Stimulated activated CD8-positive, alpha-beta memory T cell treated with anti-CD3 and anti-CD28 coated beads, Interleukin-2, amount 100 ng/mL, for 1 hour (primary cell): ENCODE measurements at places on chromosomes 1 and 21.

DNA sequence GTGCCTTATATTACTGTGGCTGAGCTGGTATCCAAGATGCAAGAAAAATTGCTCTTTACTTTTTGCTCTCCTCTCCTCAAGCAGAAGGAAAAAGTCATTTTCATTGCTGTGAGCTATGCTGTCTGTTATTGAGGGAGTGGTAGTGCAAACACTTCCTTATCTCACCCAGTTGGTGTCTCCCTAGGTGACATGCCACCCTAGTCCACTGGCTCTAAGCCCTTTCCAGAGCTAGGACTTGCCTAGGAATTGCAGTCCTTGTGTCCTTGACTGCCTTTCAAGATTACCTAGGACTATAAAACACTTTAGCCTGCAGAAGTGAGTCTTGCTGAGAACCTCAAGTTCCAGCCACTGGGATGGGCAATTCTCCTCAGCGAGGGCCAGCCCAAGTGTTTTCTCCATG is 458.3 kb downstream of the MRPL39 start:
- DNase-seq, result no peak

DNA sequence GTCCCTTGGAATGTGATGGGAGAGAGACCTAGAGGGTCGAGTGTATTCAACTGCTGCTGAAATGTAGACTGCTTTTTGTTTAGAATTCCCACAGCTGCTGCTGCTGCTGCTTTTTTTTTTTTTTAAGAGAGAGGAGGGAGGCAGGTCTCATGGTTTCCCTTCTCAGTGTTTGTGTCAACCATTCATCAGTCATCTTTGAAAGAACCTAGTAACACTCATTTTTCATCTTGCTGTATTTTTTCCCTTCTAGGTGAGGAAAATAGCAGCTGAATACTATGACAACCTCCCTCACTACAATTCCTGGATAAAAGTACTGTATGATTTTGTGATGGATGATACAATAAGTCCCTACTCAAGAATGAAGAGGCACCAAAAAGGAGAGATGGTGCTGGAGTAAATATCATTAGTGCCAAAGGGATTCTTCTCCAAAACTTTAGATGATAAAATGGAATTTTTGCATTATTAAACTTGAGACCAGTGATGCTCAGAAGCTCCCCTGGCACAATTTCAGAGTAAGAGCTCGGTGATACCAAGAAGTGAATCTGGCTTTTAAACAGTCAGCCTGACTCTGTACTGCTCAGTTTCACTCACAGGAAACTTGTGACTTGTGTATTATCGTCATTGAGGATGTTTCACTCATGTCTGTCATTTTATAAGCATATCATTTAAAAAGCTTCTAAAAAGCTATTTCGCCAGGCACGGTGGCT is 9.2 kb downstream of the DEGS1 start:
- no peak for DNase-seq

DNA sequence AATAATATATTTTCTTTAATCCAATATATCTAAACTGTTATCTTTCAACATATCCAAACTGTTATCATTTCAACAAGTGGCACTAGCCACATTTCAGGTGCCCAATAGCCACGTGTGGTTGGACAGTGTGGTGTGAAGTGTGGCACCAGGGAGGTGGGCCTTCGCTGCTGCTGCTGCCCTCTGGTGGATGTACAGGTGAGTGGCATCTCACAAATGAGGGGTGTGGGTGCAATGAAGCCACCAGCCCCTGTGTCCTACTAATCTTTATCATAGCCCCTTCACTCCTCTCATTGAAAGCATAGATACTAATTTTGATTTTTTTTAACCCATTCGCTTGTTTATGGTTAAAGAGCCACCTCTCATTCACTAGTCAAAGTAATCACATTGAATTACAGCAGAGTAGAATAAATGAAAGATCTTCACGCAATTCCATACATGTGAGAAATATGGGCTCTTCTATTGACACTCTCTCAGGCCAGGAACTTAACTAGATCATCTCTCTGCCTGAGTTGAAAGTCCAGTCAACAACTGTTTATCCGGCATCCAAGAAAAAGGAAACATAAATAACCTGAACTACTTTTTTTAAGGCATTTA is 499.2 kb downstream of the OMA1 start:
- DNase-seq, result no peak

GRCh38 chr1:54413295-54413694 is 7.1 kb upstream of the SSBP3 start:
- no peak for DNase-seq

GRCh38 chr1:240426051-240426450 is 185.9 kb downstream of the GREM2 start:
- no peak for DNase-seq

DNA sequence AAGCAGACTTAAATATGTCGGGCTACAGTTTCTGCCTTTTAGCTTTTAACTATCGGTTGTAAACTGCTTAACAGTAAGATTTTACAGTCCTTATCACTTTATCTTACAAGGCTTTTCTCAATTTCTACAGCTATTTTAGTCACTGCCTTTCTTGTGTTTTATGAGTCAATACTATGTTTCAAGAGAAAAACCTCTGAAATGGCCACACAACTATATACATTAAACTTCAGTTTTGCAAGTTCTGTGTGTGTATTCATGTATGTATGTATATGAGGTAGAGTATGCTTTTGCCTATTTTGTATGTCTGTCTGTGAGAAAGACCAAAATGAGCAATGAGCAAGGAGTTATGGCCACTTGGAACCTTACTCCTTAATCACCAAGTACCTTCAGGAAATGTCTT is 169.8 kb downstream of the SYT2 start:
- no peak for DNase-seq

- DNase-seq, result no peak
These were observed 138.3 kb upstream of the KAZN start for GRCh38 chr1:14460173-14460572.

DNA sequence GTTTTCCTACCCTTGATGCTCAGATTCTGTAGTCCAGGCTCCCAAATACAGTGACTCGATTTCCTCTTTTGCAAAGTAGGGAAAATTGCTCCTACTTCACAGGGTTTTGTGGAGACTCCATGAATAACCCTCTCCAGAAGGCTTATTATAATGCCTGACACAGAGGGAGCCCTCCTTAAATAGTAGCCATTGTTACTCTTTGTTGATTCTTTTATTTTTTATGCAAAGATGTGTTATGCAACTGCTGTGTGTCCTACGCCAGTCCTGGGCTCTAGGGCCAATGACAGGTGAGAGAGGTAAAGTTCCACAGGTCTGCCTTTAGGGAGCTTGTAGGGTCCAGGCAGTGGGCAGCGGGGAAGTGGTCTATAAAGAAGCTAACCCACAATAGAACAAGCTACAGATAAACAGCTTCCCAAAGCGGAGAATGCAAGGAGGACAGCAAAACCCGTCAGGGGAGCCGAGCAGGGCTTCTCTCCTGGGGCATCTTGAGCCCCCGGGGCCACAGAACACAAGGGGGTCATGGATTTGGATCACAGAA is 1.5 kb downstream of the AADACL3 start:
- no peak for DNase-seq

GRCh38 chr1:231201375-231201978 is 39.5 kb upstream of the GNPAT start:
- DNase-seq, result no peak

- no peak for DNase-seq
These were observed 8.7 kb downstream of the PLA2G2D start for GRCh38 chr1:20110679-20111078.

DNA sequence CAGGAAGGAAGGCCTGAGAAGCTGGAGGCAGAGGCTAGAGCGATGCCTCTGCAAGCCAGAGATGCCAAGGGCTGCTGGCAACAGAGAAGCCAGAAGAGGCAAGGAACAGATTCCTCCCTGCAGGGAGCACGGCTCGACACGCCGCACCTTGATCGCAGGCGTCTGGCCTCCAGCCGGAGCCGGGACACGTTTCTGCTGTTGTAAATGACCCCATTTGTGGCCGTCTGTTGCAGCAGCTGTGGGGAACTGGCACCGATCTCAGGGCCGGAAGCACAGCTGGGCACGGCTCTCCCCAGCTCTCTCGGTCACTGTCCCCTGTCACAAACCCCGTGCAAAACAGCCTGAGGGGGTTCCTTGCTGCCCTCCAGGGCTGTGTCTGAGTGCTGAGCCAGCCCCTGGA is 59.6 kb downstream of the SIK1 start:
- DNase-seq, result no peak

DNA sequence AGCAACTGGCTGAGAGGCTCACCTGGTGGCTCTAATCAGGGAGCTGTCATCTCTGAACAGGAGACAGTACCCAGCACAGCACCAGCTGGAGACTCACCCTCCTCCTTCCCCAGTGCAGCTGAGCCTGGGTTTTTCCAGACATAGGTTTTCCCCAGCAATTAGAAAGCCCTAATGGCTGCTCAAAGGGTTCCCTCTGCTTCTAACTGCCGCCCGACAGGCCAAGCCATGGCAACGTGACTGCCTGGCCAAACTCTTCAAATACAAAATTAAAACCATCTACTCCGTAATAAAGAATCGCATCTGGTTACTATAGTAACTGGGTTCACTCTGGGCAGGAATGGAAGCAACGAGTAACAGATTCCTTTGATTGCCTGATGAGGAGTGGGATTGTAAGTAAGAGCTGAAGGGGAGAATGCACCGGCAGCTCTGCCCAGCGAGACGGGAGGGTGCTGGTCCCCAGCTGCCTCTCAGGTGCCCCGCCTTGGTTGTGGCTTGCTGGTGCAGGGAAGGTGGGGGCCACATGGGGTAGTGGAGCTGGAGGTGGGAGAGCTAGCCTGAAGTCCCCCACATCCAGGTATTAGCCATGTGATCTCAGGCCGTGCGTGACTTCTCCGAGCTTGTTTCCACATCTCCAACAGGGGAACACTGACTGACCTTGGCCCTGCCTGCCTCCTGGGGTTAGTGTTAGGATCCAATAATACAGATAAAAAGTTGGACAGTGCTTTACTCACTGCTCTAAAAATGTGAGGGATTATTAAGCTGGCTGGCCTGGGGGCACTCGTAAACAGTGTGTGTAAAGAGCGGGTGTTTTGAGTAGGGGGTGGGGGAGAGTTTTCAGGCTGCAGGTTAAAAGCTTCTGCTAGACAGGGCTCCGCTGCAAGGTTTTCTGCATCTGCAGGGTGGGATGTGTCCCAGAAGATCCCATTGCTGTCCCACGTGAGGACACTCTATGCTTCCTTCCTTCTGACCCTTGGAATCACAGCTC is 94.2 kb downstream of the KCNN3 start:
- no peak for DNase-seq

- no peak for DNase-seq
These were observed 107.6 kb downstream of the TSEN15 start for GRCh38 chr1:184158896-184159681.

- DNase-seq, result no peak
These were observed 59.6 kb upstream of the OLIG2 start for GRCh38 chr21:32966120-32966519.

DNA sequence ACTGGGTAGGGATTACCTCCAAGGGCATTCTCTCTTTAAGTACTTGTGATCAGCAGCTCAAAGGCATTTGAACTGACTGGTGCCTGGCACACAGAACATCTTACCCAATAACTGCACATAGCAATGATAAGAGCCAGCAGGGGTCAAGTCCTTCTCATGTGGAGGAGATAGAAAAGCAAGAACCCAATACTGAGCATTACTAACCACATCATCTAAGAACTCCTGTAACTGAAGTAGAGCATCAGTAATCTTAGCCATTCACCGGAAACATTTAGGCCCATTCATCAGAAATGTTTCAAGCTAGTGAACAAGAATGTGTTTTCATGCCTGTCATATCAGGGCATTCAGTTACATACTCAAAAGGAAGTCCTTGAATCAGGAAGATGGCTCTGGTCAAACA is 33.6 kb upstream of the THEM4 start:
- no peak for DNase-seq

GRCh38 chr1:53266038-53266437 is 27.7 kb upstream of the MAGOH start:
- DNase-seq, result no peak

DNA sequence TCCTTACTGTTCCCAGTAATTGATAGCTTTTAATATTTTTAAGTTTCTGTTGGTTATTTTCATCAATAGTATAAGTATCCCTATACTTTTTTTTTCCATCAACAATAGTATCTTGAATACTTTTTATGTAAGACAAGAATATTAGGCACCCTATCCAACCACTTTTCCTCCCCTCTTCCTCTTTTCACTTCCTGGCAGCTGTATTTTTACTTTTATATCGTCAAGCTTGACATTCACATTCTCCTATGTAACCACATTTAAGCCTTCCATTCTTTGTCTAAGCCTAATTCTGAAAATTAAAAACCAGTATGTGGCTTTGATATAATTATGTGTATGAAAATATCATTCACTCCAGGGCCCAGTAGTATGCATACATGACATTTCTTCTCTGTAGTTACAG is 9.3 kb downstream of the TMEM39B start:
- DNase-seq, result no peak

GRCh38 chr1:206145771-206146290 is 28.6 kb upstream of the AVPR1B start:
- no peak for DNase-seq

- no peak for DNase-seq
These were observed 594.7 kb upstream of the CAMK1G start for GRCh38 chr1:208988811-208989222.

GRCh38 chr1:78843111-78843510 is 163.4 kb downstream of the ADGRL4 start:
- no peak for DNase-seq

GRCh38 chr1:51088474-51088873 is 13.6 kb upstream of the C1orf185 start:
- no peak for DNase-seq

DNA sequence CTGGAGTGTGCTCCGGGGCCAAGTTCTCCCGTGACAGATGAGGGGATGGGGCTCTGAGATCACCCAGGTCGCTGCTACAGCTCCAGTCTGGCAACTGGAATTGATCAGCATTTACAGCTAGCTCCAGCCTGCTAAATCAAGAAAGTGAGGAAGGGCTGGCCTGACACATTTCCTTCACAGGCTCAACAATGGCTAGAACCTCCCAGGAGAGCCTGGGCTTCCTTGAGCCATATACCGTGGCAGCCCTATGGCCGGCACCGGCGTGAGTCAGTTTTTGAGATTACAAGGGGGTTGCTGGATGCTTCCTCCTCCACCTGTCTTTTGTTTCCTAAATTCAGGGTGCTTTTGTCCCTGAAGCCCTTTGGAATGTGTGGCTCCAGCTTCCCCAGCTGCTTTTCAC is 104.2 kb downstream of the ETS2 start:
- no peak for DNase-seq
